ENCODE measurements at places on chromosomes 12 and 14.
A peak's percentile ranks its signal among the peaks of the same experiment; 100 is the strongest.

DNA sequence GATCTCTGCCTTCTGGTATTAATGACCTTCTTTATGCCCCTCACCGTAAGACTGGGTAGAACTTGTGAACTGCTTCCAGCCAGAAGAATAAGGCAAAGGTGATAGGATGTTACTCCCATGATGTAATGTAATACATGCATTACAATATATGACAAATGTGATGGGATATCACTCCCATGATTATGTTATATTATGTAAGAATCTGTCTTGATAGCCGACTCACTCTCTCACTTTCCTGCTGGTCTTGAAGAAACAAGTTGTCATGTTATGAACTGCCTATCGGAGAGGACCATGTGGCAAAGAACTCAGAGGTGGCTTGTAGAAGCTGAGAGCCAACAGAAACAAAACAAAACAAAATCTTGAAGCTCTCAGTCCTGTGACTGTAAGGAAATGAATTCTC lies 30.6 kb upstream of the OSBPL8 start:
- no peak for DNase-seq

- DNase-seq = no peak
Measured at GRCh38 chr14:34872822-34873588, 2.2 kb downstream of the BAZ1A start.

DNA sequence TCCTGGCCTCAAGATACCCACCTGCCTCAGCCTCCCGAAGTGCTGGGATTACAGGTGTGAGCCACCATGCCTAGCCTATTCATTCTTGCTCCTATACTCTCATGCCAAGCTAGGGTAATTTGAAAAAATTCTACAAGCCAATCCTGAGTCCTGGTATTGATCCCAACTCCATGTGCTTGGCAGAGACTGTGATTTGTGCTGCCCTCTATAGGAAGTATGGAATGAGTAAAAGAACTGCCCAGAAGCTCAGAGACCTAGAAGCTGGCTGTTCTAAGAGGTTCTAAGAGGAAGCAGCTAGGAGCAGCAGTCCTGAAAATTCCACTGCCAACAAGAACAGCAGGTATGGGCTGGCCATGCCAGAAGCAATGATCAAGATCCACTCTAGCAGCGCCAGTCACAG lies 402.5 kb downstream of the PCNX1 start:
- no peak for DNase-seq

DNA sequence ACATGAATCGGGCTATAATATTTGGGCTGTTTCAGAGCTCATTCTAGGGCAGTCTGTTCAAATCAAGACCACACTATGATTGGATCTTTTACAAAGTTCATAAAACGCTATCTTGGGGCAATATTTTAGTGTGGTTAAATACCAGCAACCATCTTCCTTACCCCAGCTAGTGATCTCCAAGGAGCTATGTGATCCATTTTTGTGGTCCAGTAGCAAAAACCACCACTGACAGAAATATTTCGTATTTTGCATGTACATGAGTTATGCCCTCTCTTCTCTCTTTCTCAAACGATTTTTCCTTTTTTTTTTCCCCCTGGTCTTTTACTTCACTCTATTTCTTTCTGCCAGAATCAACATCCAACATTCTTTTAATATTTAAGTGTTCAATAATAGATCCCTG lies 280.6 kb upstream of the KITLG start:
- DNase-seq = no peak

- no peak for DNase-seq
Measured at GRCh38 chr12:71787580-71787979, 32.9 kb downstream of the RAB21 start.

- no peak for DNase-seq
Measured at GRCh38 chr12:50934981-50935807, 17.1 kb upstream of the HIGD1C start.

GRCh38 chr12:5439371-5439771 lies 7.5 kb downstream of the NTF3 start:
- DNase-seq = no peak

GRCh38 chr12:124428792-124429281 lies 133.9 kb downstream of the RFLNA start:
- no peak for DNase-seq

GRCh38 chr14:102450206-102451063 lies 59.1 kb downstream of the ANKRD9 start:
- DNase-seq = no peak

DNA sequence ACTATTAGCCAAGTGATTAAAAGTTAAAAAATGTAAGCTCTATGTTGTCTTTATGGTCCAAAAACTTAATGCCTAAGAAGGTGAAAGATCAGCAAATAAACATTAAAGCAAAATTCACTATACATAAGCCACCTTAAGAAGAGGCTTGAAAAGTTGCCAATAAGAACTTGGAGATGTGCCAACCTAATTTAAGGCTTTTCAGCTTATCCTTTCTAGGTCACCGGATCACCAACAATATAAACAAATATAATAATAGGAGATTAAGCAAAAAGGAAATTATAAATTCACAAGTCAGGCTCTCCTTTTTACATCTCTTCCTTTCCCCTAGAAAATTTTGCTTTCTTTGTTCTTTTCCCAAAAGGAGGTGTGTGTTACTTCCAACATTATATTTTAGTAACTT lies 30.9 kb downstream of the SLC2A3 start:
- DNase-seq = no peak

- DNase-seq = no peak
Measured at GRCh38 chr12:90745211-90745610, 209.8 kb downstream of the CCER1 start.

- DNase-seq = no peak
Measured at GRCh38 chr14:93183596-93184317, 940 bp downstream of the MOAP1 start.

DNA sequence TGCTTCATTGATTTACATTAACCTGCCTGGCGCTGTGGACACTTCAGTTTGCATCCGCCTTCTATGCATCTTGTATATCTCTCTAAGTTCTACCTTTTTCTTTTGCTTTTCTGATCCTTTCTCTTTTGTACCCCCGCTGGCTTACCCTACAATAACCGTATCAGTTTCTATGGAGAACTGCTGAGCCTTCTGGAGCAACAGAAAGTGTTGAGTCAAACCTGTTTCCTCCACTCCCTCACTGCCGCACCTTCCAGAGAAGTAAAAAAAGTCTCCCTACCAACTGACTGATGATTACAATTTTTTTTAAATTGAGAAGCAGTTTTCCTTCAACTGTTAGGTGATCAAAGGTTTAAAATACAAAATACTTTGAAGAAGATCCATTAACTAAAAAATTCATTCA lies 17.4 kb downstream of the EXD2 start:
- no peak for DNase-seq

DNA sequence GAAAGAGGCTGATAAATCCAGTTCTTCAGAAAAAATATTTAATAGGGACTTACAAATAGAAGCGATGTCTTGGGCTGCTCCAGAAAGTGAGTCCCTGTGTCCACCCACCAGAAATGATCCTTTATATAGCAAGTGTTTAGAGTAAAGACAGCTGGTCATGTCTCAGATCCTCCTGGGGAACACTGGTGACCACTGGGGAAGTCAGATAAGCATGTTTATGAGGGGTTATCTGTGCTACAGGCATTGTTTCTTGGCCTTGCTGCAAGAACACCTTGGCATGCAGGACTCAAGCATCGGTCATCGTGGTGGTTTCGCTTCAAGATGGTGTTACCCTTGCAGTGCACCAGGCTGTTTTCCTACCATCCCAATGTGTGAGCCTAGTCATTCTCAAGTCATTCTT lies 27.2 kb downstream of the CPM start:
- no peak for DNase-seq

GRCh38 chr12:52022841-52023181 lies 16.1 kb downstream of the TAMALIN start:
- DNase-seq = no peak

DNA sequence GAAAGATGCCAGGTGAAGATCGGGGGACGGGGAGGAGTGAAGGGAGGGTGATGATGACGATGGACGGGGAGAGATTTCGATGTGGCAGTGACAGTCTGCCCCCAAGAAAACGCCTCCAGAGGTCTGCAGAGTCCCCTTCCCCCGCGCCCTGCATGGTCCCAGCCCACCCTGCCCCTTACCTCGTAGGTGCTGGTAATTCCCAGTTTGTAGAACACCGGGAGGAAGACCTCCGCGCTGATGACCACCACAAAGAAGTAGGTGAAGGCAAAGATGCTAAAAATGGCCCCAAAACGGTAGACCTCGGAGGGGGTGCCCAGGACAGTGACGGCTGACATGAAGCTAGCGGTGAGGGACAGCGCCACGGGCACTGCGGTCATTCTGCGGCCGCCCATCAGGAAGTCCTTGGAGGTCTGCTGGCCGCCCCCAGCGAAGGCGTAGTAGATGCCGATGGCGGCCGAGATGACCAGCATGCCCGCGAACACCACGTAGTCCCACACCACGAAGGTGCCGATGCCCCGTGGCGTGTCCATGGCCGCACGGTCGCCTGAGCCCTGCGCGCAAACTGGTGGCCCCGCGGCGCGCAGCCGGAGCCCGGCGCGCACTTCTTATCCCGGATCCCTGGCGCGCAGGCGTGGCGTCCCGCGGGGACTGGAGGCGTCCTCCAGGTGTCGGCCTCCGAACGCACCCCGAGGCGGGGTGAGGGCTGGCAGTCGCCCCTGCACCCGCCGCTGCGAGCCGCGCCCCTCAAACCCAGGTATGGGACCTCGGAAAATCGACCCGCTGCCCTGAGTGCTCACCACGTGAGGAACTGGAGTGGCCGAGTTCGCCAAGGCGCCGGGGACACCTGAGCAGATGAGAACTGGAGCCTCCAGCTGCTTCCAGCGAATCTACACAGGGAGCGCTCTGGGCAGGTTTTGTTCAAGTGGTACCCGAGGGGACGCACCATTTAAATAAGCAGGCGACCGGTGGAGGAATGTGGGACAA lies at the start of gene SLC5A8:
Gene SLC5A8 (minus strand): TSS at position 920 of the 984 bp plus-strand sequence. CDS start 390 bp downstream, at position 530.
- peak; percentile 19 for DNase-seq

DNA sequence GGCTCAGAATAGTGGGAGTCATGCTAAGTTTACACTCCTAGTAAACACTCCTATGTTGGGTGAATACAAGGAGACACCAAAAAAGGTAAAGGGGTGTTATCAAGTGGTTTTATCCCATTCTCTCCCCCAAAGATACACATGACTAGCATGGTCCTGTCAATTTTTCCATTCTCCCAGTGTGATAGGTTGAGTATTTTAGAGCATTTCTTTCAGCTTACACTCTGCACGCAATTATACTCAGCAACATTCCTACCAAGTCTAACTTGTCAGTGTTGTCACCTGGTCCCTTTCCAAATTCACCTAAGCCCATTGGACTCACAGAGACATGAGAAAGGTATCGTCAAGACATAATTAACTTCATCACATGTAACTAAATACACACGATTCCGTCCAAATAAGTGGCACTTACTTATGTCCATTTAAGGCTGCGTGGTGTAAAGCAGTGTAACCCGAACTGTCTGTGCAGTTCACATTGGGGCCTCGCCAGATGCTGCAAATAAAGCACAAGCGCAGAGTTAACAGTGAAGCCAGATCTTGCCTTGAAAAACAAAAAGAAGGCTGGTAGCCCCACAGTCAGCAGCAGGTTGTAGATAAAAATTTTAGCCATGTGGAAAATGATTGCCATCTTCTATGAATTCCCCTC lies 159.7 kb downstream of the ANKS1B start:
- no peak for DNase-seq

- no peak for DNase-seq
Measured at GRCh38 chr14:32629236-32629635, 300.1 kb downstream of the AKAP6 start.

DNA sequence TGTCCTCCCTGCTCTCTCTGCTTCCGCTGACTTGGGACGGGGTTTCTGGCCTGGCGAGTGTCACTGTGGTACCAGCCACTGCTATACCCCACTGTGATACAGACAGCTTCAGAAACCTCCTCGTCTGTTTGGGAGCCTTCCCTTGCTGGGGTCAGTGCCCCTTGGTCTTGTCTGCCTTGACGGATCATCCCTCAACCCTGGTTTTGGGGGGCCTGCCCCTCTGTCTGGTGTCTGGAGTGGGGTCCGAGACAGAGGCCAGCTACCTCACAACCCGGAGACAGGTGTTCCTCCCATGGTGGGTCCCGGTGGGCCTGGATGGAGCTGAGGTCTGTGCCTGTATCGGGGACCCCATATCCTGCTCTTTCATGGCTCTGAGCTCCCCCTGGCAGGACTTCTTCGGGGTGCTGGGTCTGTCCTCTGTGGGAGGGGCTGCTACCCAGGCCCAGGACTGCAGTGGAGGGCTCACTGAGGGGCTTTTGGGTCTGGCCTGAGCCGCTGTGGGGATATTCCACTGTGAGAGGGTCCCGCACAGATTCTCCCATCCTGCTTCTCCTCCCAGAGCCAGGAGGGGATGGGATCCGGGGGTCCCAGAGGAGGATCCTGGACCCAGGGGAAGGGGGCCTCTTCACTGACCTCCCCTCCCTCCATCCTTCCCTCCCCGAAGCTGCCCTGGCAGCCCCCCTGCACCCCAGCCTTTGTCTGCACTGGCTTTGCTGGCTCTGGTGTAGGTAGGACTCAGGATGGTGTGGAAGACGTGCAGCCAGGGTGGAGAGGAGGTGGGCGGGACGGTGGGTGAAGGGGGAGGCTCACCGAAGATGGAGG lies 365.5 kb downstream of the TMEM121 start:
- no peak for DNase-seq

DNA sequence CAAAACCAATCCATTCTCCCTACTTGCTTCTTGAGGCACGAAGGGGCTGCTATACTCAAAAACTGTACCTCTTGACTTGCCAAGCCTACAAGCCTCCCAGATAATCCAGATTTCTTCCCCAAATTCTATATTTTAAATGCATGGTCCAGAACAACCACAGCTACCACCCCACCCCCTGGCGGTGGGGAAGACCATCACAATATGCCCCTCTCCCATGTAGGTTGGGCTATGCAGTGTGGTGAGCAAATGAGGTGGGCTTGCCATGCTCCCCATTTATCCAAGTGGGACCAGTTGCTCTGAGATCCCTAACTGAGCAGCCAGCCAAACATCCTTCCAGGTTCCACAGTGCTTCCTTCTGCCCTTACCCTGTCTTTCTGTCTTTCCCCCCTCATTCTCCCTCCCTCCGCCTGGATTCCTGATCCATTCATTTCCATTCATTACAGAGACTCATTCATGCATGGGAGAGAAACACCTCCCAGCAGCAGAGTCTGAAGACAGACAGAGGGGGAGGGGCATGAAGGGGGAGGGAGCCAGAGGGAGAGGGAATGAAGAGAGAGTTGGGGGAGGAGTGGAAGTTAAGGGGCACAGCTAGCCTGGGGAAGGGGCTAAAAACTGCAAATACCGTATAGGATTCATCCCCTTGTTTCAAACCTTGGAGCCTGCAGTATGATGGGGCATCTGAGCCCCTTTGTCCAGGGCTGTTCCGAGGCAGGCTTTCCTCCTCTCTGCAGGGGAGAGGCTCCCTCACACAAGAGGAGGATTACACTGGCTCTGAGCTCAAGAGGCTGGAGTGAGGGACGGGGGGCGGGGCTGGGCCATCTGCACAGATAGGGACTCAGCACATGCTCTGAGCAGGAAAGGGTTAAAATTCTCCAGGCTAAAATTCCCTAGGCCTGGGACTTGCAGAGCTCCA lies 4.4 kb downstream of the ZNF219 start:
- DNase-seq = peak; percentile 50

DNA sequence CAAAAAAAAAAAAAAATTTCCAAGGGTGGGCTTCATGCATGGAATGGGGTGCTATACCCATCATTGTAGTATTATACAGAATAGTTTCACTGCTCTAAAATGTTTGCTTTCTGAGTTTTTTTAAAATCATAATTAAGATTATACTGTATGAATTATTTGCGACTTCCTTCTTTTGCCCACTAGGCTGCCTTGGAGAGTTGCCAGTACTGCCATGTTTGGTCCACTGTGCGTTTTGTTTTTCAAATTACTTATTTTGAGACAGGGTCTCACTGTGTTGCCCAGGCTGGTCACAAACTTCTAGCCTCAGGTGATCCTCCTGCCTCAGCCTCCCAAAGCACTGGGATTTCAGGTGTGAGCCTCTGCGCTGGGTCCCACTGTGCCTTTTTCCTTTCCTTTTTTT lies 19.9 kb downstream of the PLBD2 start:
- DNase-seq = no peak

All from frontal cortex (tissue), 4 donors.